ENCODE measurements at places on chromosomes 5 and 9. TPM values are rescaled to one million over a fixed set of nuclear protein-coding genes. Genes with fewer than 3 reads are reported as not detected.

The OTULIN gene
- polyA plus RNA-seq = 5.7 TPM

The APBA1 gene
- 0.82 TPM for polyA plus RNA-seq

The LIFR gene
- 2.0 TPM for polyA plus RNA-seq

The ZNF883 gene
- polyA plus RNA-seq = 0.92 TPM

The PDE6A gene
- polyA plus RNA-seq = 1.5 TPM

The HK3 gene
- polyA plus RNA-seq = 1.6 TPM

The UBQLN1 gene
- polyA plus RNA-seq = 35.8 TPM

The GHR gene
- 1.2 TPM for polyA plus RNA-seq

The GABBR2 gene
- under 0.01 TPM for polyA plus RNA-seq

The FST gene
- polyA plus RNA-seq = 3.0 TPM

The ECM2 gene
- 0.41 TPM for polyA plus RNA-seq

The TAF11L4 gene
- not detected for polyA plus RNA-seq

The PTTG1 gene
- 96.5 TPM for polyA plus RNA-seq

The FGF10 gene
- polyA plus RNA-seq = 0.37 TPM

The C9orf153 gene
- polyA plus RNA-seq = 0.14 TPM

The PGM5 gene
- 5.3 TPM for polyA plus RNA-seq

The FAM169A gene
- 0.29 TPM for polyA plus RNA-seq

The LCN9 gene
- polyA plus RNA-seq = not detected

The RNF180 gene
- polyA plus RNA-seq = 1.0 TPM

The SRP19 gene
- polyA plus RNA-seq = 69.8 TPM

The CERCAM gene
- 9.6 TPM for polyA plus RNA-seq

The SURF4 gene
- 39.7 TPM for polyA plus RNA-seq

The PCSK1 gene
- 0.04 TPM for polyA plus RNA-seq

The F2RL1 gene
- polyA plus RNA-seq = 10.3 TPM

The JAKMIP2 gene
- 0.10 TPM for polyA plus RNA-seq

The BRD3 gene
- 6.6 TPM for polyA plus RNA-seq

The ODF2 gene
- 12.6 TPM for polyA plus RNA-seq

The SH3GL2 gene
- polyA plus RNA-seq = 0.11 TPM

The IL4 gene
- polyA plus RNA-seq = not detected

The NUTM2F gene
- not detected for polyA plus RNA-seq

The PTGER4 gene
- polyA plus RNA-seq = 1.4 TPM

The GOLM1 gene
- polyA plus RNA-seq = 1.6 TPM

The UGT3A1 gene
- 0.02 TPM for polyA plus RNA-seq

The NOTCH1 gene
- 9.6 TPM for polyA plus RNA-seq

The NSD1 gene
- polyA plus RNA-seq = 7.4 TPM

The CDH10 gene
- polyA plus RNA-seq = not detected

The FBP1 gene
- polyA plus RNA-seq = 1.4 TPM

The PCDHB16 gene
- 0.16 TPM for polyA plus RNA-seq

The SNCAIP gene
- 1.2 TPM for polyA plus RNA-seq

The ABITRAM gene
- polyA plus RNA-seq = 19.4 TPM

The PPP1R26 gene
- 4.7 TPM for polyA plus RNA-seq

The ADGRD2 gene
- not detected for polyA plus RNA-seq

The HAVCR1 gene
- polyA plus RNA-seq = not detected

The C9orf50 gene
- not detected for polyA plus RNA-seq

The DND1 gene
- polyA plus RNA-seq = 0.76 TPM

The ABLIM3 gene
- polyA plus RNA-seq = 56.2 TPM

The KIF24 gene
- 0.90 TPM for polyA plus RNA-seq

The PCDHB11 gene
- polyA plus RNA-seq = 0.47 TPM

The CER1 gene
- not detected for polyA plus RNA-seq

The LRRTM2 gene
- polyA plus RNA-seq = 0.02 TPM

The DDX31 gene
- 6.6 TPM for polyA plus RNA-seq

The CAMK2A gene
- 0.11 TPM for polyA plus RNA-seq

The LCN10 gene
- polyA plus RNA-seq = 5.3 TPM

The TXN gene
- 1,425 TPM for polyA plus RNA-seq

The TCF7 gene
- polyA plus RNA-seq = 2.7 TPM

Data from esophagus (tissue), 2 donors.